ENCODE measurements at places on chromosomes 7 and 10. TPM values are rescaled to one million over a fixed set of nuclear protein-coding genes. Genes with fewer than 3 reads are reported as not detected.

- no peaks in the 10 kb centered on the region for H3K4me1 ChIP-seq
- no peak for DNase-seq
- no peaks in the 10 kb centered on the region for H3K27me3 ChIP-seq
- no peak overlapping the region for H3K27ac ChIP-seq
- H3K4me3 ChIP-seq, result no peak overlapping the region
Measured at GRCh38 chr10:8225187-8225586, 170.7 kb downstream of the GATA3 start.

GET4 gene
- total RNA-seq, result 19.9 TPM

SPDYE8 gene
- not detected for total RNA-seq

SLC26A5 gene
- total RNA-seq, result 0.78 TPM

CFAP46 gene
- total RNA-seq, result 0.42 TPM

GRCh38 chr7:156435486-156436231 is 204.9 kb upstream of the RNF32 start:
- H3K4me1 ChIP-seq, result no peaks in the 10 kb centered on the region
- H3K4me3 ChIP-seq, result no peak overlapping the region
- H3K27ac ChIP-seq, result no peak overlapping the region
- no peak for DNase-seq
- no peaks in the 10 kb centered on the region for H3K27me3 ChIP-seq
- H3K36me3 ChIP-seq, result no peaks in the 10 kb centered on the region

DNA sequence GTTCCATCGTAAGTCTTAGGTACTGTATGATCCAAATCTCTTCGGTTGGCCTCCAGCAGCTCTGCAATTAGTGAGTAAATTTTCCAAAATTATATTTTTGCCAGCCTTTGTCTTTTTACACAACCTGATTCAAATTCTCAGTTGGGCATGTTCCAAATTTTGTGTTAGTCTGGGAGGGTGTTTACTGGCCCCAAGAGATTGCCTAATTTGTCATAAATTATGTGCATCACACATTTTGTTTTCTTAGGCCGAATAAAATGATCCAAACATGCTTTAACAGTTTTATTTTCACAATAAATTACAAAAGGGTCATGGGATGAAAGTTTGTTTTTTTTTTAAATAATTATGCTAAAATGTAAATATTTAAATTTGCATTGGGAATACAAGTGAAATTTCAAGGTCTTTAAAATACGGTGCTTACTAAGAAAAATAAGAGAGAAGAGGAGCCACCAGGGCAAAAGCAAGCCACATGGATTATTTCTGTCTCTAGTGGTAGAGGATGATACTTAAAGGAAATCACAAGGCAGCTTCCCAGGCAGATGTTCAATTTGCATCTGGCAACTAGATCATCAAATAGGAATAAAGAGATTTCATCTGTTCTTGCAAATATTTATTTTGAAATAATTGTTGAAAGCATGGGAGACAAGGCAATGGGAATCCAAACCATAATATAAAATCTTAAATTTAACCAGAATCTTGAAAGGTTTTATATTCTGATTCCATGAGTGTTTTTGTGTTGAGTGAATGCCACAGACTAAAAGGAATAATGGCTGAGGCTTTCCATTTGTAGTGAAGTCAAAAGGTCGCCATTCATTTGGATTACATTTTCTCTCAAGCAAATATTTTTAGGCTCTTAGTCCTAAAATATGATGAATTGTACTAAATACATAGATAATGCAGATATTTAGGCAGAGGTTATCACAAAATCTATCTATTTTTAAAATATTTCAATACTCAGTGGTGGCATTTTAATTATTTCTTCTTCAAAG is 111.1 kb downstream of the MDFIC start:
- H3K4me3 ChIP-seq, result no peak overlapping the region
- no peak overlapping the region for H3K27ac ChIP-seq

GRCh38 chr7:73395538-73396503 is 37.8 kb upstream of the FZD9 start:
- no peaks in the 10 kb centered on the region for H3K36me3 ChIP-seq
- H3K4me1 ChIP-seq, result no peaks in the 10 kb centered on the region
- no peak overlapping the region for H3K27ac ChIP-seq
- no peaks in the 10 kb centered on the region for H3K27me3 ChIP-seq
- no peak for DNase-seq
- H3K4me3 ChIP-seq, result no peak overlapping the region

- no peaks in the 10 kb centered on the region for H3K27me3 ChIP-seq
- H3K4me3 ChIP-seq, result no peak overlapping the region
- DNase-seq, result no peak
- H3K27ac ChIP-seq, result no peak overlapping the region
- H3K36me3 ChIP-seq, result peaks cover 3% of the 10 kb centered on the region
- peaks cover 2% of the 10 kb centered on the region for H3K4me1 ChIP-seq
Measured at GRCh38 chr7:158772916-158773315, 56.4 kb downstream of the ESYT2 start.

DNA sequence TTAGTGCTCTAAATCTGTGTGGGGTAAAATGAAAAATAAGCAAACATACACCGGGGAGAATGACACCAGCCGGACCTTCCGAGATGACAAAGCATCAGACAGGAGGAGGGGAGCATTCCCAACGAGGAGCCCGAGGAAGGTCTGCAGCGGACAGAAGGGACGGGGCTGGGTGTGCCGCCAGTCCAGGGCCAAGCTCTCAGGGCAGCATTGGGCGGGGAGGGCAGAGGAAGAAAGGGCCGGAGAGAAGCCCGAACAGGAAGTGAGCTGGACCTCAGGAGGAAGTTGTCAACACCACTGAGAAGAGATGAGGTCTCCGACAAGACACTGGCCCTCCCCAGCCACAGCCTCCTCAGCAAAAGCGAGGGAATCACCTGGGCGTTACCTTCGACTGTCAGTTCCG is 182.6 kb upstream of the RNF32 start:
- H3K4me1 ChIP-seq, result no peaks in the 10 kb centered on the region
- DNase-seq, result no peak
- H3K4me3 ChIP-seq, result no peak overlapping the region
- no peak overlapping the region for H3K27ac ChIP-seq
- no peaks in the 10 kb centered on the region for H3K36me3 ChIP-seq

GRCh38 chr10:4494551-4494950 is 331.5 kb upstream of the AKR1E2 start:
- H3K4me3 ChIP-seq, result no peak overlapping the region
- no peak overlapping the region for H3K27ac ChIP-seq
- no peaks in the 10 kb centered on the region for H3K27me3 ChIP-seq
- no peak for DNase-seq
- H3K36me3 ChIP-seq, result no peaks in the 10 kb centered on the region
- no peaks in the 10 kb centered on the region for H3K4me1 ChIP-seq

DNA sequence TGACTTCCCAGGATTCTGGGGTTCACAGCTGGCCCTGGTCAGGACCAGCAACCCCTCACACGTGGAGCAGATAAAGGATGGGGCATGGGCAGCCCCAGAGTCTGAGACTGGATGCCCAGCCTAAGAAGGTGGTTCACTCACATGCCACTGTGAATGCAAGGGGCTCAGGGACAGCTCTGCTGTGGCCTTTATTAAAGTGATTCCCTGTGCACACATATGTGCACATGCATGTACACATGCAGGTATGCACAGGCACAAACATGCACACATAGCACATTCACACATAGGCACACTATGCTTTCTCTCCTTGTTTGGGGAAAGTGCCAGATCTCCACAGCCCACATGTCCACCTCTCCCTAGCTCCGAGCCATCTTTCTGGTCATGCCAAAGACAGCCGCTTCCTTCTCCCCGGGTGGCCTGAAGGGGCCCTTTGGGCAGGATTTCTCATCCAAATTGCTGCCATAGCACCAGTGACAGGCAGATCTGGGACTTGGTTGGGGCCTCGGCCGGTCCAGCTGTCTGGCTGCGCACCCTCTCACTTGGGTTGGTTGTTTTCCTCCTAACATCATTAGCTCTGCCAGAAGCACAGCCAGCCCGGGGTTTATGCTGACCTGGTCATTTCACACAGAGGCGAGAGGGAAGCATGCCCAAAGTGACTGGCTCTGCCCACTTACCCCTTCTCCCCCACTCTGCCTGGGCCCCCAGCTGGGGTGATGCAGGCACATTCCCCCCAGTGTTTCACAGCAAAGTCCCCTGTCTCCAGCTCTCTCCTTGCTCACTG is 1.4 kb downstream of the GCK start:
- H3K27ac ChIP-seq, result no peak overlapping the region
- H3K27me3 ChIP-seq, result no peaks in the 10 kb centered on the region
- DNase-seq, result no peak
- no peaks in the 10 kb centered on the region for H3K36me3 ChIP-seq
- H3K4me3 ChIP-seq, result no peak overlapping the region

CDHR1 gene
- total RNA-seq, result 0.32 TPM

GRCh38 chr10:32943854-32944661 is 14.0 kb downstream of the ITGB1 start:
- peaks cover 16% of the 10 kb centered on the region for H3K4me1 ChIP-seq
- peak overlapping the region; percentile 16 for H3K27ac ChIP-seq
- H3K27me3 ChIP-seq, result no peaks in the 10 kb centered on the region
- no peaks in the 10 kb centered on the region for H3K36me3 ChIP-seq
- peak; percentile 49 for DNase-seq

LRRC17 gene
- total RNA-seq, result 30.5 TPM

OR13A1 gene
- not detected for total RNA-seq

CRHR2 gene
- total RNA-seq, result 1.5 TPM

GRCh38 chr10:49643241-49644034 is 29.6 kb downstream of the CHAT start:
- no peaks in the 10 kb centered on the region for H3K36me3 ChIP-seq
- DNase-seq, result no peak
- no peak overlapping the region for H3K27ac ChIP-seq
- H3K4me3 ChIP-seq, result no peak overlapping the region

- no peak overlapping the region for H3K27ac ChIP-seq
- H3K4me1 ChIP-seq, result no peaks in the 10 kb centered on the region
- no peak for DNase-seq
- no peak overlapping the region for H3K4me3 ChIP-seq
Measured at GRCh38 chr7:52261057-52261456, 774.4 kb upstream of the POM121L12 start.

- H3K27me3 ChIP-seq, result no peaks in the 10 kb centered on the region
- no peak for DNase-seq
- no peak overlapping the region for H3K4me3 ChIP-seq
- no peaks in the 10 kb centered on the region for H3K36me3 ChIP-seq
- no peak overlapping the region for H3K27ac ChIP-seq
Measured at GRCh38 chr10:32065856-32066255, 9.6 kb upstream of the KIF5B start.

MCM10 gene
- total RNA-seq, result 0.78 TPM

DNA sequence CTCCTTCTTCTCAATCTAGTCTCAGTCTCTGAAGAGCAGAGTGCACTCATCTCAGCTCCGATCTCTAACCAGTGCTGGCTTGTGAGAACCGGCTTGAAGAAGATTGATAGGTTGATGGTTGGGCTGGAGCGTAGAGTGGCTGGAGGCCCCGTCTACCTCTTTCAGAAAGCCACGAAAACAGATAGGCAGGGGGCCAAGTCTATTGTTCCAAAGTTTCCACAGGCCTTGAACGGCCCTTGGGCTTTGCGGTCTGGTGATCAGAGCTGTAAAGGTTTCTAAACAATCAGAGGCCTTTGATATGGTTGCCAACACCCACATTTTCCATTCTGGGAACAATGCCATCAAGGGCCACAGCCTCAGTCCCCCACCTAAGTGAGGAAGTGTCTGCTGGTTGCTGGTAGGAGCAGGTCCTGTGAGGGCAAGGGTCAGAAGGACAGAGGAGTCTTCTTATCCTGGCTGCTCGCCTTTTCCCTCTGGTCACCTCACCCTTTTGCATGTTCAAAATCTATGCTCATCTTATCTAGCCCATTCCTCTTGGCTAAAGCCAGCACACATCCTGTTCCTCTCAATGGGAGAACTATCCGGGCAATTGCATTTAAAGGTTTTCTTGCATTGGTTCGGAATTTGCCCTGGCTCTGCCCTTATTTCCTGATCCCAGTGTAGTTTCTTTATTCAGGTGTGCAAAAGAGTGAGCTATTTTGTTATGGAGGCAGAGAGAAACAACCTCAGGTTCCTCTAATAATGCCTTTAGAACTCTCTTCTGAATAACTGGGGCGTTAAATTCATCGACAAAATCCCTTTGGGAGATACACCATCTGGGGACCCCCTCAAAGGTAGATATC is 70.3 kb upstream of the KMT2E start:
- no peak for DNase-seq
- H3K36me3 ChIP-seq, result no peaks in the 10 kb centered on the region
- H3K4me1 ChIP-seq, result no peaks in the 10 kb centered on the region
- H3K27ac ChIP-seq, result peak overlapping the region; percentile 76
- H3K27me3 ChIP-seq, result no peaks in the 10 kb centered on the region
- H3K4me3 ChIP-seq, result no peak overlapping the region

AEBP1 gene
- total RNA-seq, result 856 TPM

Data from aorta (tissue), 5 donors.